Tongue (tissue), 3 donors: ENCODE measurements at places on chromosomes 1 and 21. TPM values are rescaled to one million over a fixed set of nuclear protein-coding genes. Genes with fewer than 3 reads are reported as not detected.

BRDT gene
- not detected for total RNA-seq

ELOA gene
- 21.4 TPM for total RNA-seq

RFX5 gene
- 30.1 TPM for total RNA-seq

FRRS1 gene
- 11.9 TPM for total RNA-seq

PRRX1 gene
- 185 TPM for total RNA-seq

RIMKLA gene
- 1.4 TPM for total RNA-seq

SH2D1B gene
- 0.62 TPM for total RNA-seq

ADCY10 gene
- 0.21 TPM for total RNA-seq

SAMSN1 gene
- total RNA-seq: 1.4 TPM

GBP6 gene
- total RNA-seq: 34.4 TPM

PLA2G2C gene
- not detected for total RNA-seq

ACTL8 gene
- total RNA-seq: not detected

SLAMF9 gene
- not detected for total RNA-seq

GNAT2 gene
- 0.21 TPM for total RNA-seq

OR2T3 gene
- not detected for total RNA-seq

- no peak for DNase-seq
These were observed 3.0 kb downstream of the NT5C1A start for GRCh38 chr1:39668894-39669293.

- DNase-seq: no peak
These were observed 13.7 kb downstream of the ZMYM4 start for GRCh38 chr1:35282172-35282571.

DNA sequence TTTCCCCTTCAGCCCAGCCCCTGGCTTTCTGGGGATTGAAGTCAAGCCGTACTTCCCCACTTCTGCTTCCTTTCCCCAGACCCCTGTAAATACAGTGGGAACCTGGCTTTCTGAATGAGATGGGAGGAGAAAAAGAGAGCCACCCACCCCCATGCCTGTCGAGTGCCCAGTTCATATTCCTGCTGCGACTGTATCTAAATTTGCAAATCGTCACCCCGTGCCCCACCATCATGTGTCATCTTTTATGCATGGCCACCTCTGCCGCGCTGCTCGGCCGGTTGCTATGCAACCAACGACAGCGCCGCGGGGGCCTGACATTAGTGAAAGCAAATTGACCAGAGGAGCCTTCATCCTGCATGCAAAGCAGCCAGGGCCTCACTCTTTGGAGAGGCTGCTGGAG is 143.0 kb downstream of the ELAVL4 start:
- no peak for DNase-seq

DNA sequence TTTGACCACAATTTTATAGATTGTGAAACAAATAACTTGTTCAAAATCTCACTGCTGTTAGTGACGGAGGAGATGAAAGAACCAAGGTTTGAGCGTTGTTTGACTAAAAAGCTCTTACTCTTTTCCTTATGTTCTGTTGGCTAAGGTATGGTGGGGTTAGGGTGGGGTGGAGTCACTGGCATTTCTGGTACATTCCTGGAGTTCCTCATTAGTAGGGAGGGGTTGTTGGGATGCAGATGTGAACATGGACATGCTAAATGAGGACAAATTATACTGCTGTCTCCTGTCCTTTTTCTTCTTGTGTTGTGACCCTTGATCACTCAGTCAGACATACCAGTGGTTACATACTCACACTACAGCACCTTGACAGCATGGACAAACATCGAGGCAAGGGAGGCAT is 26.2 kb upstream of the CD1D start:
- no peak for DNase-seq

DNA sequence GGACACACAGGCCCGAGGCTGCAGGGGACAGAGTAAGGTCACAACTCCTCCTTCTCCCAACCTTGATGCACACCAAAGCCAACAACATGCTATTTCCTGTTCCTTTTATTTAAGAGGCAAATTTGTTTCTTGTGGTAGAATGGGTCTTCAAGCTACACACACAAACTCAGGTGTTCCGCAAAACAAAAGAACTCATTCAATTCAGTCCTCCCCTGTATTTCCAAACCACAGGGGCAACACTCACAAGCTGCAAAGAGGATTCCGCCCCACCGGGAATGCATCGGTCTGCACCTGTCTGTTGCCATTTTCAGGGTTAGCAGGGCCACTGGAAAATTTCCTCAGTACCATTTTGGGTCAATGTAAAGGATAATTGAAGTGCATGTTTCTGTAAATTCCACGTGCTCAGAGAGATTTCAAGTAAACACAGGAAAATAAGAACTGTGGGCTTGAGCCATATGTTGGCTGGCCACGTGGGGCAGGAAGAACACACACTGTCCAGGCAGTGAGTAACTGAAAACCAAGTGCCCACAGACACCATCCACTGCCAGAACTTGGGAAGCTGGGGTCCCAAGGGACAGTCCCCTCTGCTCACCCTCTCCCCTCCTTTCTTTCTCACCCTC is 145.2 kb upstream of the ERG start:
- no peak for DNase-seq

- DNase-seq: no peak
These were observed 31.0 kb downstream of the IL12RB2 start for GRCh38 chr1:67338642-67339041.

- DNase-seq: no peak
These were observed 13.5 kb downstream of the GSTM5 start for GRCh38 chr1:109725510-109725909.

- DNase-seq: no peak
These were observed 711.2 kb downstream of the KCNT2 start for GRCh38 chr1:195897076-195897475.

GRCh38 chr21:43659136-43660000 is at the start of the genes HSF2BP and RRP1B:
Gene HSF2BP, minus strand, starts transcription at chr21:43659488. Its CDS starts 1,392 bp downstream, at chr21:43658096.
Gene RRP1B, plus strand, starts transcription at chr21:43659560. Its CDS starts 105 bp downstream, at chr21:43659665.
- DNase-seq: peak; percentile 93

- DNase-seq: peak; percentile 94
These were observed 1.2 kb downstream of the MAP3K6 start for GRCh38 chr1:27365372-27366112.

GRCh38 chr1:53271446-53272090 is 33.2 kb upstream of the MAGOH start:
- no peak for DNase-seq

DNA sequence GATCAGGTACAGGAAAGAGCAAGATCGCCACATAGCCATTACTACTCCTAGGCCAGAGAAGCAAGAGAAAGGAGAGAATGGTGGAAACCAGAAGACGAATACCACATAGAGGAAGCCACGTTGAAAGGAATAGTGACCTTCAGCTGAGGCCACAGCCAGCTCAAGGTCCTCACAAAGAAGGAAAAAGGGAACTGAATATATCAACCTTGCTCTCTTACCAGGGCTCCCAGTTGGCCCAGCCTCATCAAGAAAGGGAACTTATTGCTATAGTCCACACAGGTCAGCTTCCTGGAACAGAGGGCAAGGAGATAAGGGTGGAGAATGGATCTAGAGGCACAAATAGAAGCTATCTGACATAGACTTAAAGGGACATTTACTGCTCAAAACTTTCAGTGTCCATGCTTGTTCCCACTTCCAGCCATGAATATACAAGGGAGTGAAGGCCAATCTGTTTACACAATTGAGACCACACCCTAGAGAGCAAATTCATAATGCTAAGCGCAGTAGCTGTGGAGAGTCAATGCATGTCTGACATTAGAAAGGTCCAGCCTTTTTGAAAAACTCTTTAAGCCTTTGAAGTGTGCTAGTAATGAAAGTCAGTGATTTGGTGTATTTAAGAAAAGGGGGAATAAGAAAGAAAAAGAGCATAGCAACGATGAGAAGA is 120.7 kb upstream of the ZC3H11B start:
- no peak for DNase-seq

DNA sequence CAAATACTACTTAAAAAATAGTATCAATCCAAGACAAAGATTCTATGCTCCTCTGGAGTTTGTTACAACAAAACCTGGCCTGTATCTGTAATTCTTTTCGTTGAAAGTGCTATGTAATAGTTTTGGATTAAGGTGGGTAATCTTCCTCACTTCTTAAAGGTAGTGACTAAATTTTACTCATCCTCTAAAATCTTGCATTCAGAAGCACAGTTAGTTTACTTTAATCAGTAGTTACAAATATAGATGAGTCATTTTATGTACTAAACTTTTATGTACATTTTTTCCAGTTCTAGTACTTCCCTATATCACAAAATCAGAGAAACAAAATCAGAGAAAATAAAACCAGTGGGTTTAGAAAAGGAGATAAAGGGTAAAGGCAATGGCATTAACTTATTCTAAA is 51.3 kb downstream of the ZNHIT6 start:
- no peak for DNase-seq

DNA sequence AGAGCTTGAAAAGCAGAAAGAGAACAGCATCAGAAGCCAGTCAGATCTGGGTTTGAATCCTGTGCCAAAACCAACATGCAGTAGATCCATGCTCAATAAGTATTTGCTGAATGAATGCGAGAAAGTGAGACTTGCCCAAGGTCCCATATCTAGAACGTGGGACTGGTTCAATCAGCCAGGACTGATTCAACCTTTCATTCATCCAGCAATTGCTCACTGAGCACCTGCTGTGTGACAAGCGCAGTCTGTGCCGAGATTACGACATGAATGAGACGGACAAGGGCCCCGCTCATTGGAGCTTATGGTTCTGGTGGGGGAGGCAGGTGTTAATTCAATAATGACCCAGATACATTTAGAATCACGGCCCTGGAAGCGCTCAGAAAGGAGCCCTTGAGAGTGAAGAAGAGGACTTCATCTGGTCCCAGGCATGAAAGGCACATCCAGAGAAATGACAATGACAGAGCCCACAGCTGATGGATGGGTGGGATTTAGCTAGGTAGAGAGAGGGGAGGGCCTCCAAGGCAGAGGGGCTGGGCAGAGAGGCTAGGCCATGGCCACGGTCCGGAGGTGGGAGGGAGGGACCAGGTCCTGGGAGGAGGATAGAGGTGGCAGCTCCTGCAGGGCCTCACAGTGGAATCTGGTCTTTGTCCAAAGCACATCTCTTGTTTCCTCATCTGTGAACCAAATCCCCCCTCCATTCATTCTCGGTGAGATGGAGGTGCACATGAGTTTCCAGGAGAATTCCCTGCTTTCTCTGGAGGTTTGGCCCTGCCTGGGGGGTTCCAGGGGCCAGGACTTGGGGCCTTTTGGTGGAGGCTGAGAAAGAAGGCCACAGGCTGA is 4.2 kb upstream of the FAM131C start:
- DNase-seq: no peak

GRCh38 chr1:26537951-26538352 is 8.4 kb downstream of the RPS6KA1 start:
- DNase-seq: no peak

DNA sequence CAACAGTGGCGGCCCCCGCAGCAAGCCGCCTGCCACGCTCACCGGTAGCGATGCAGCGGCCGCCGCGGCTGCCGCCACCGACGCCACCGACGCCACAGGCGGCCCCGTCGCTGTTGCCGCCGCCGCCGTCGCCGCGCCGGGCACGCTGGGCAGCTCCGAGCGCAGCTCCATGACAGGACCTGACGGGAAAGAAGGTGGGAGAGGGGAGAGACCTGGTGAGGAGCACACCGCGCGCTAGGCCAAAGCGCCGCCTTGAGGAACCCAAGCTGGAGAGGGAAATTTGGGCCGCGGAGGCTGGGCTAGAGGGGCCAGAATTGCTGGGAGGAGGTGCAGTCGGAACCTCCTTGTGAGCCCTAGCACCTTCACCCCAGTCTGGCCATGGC is 1.9 kb downstream of the DMRTA2 start:
- DNase-seq: no peak

- DNase-seq: no peak
These were observed 60.4 kb upstream of the HAO2 start for GRCh38 chr1:119308130-119308700.

DNA sequence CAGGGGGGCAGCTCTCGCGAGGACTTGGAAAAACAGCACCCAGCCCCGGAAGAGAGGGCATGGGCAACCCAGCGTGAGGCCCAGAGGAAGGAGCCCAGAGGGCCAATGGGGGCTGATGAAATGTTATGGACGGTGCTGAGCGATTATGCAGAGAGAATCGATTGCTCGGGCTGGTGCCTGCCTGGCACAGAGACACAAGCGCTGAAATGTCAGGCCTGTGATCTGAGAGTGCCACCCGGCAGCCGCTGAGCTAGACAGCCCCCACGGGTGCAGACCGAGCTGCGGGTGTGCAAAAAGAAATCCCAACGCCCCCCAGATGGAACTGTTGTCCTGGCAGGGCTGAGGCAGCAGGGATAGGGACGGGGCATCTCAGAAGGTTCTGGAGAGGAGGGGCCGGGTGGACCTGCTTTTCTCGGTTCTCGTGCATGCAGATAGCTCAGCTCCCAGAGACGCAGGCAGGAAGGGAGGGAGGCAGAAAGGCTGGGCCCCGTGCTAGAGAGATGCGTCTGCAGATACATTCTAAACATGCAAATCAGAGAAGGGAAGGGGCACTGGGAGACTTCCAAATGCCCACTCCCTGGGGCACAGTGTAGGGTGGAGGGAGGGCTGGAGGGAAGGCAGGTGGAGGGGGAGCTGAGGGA is 41.5 kb downstream of the TAS1R2 start:
- DNase-seq: peak; percentile 88

DNA sequence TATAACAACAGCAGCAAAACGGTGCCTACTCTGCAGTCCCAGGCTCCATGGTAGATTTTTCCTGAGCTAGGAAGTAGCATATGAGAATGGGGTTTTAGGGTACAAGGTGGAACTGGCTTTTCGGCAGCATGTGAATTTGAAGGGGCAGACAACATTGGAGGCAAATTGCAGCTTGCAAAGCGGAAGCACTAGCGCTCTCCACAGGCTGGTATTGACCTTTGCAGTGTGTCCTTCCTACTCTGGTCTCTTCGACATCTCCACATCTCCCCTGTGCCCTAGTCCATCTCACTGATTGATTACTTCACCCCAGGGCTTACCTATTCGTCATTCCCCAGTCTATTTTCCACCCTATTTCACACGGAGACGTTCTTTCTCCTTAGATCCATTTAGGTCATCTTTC is 13.0 kb downstream of the IGSF21 start:
- no peak for DNase-seq

DNA sequence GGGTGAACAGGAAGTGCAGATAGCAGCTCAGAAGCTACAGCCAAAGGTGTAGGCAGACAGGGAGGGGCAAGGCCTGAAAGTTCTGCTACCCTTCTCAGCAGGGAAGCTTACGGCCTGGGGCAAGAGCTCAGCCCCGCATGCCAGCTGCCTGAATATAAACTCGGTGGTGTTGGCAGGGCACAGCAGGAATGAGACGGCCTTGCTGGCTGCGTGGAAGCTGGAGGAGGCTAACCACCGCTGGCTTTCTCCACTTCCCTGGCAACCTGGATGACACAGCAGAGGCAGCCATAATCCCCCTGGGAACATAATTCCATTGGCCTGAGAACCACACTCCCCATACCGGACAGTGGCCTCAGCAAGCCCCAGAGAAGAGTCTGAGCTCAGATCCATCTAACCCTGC is 81.9 kb upstream of the PRRC2C start:
- no peak for DNase-seq

GRCh38 chr1:227935826-227936225 is 11.9 kb downstream of the WNT9A start:
- DNase-seq: no peak

- DNase-seq: no peak
These were observed 27.2 kb downstream of the TCEANC2 start for GRCh38 chr1:54080598-54081049.

- DNase-seq: no peak
These were observed 21.1 kb downstream of the PYHIN1 start for GRCh38 chr1:158952416-158952815.

GRCh38 chr1:221439747-221440501 is 302.0 kb downstream of the DUSP10 start:
- DNase-seq: peak; percentile 90
